Liver (tissue), 10 donors: ENCODE measurements at places on chromosomes 1 and 21. TPM values are rescaled to one million over a fixed set of nuclear protein-coding genes. Genes with fewer than 3 reads are reported as not detected.

GRCh38 chr1:170041423-170042192 lies 32.9 kb downstream of the KIFAP3 start:
- DNase-seq = no peak

DNA sequence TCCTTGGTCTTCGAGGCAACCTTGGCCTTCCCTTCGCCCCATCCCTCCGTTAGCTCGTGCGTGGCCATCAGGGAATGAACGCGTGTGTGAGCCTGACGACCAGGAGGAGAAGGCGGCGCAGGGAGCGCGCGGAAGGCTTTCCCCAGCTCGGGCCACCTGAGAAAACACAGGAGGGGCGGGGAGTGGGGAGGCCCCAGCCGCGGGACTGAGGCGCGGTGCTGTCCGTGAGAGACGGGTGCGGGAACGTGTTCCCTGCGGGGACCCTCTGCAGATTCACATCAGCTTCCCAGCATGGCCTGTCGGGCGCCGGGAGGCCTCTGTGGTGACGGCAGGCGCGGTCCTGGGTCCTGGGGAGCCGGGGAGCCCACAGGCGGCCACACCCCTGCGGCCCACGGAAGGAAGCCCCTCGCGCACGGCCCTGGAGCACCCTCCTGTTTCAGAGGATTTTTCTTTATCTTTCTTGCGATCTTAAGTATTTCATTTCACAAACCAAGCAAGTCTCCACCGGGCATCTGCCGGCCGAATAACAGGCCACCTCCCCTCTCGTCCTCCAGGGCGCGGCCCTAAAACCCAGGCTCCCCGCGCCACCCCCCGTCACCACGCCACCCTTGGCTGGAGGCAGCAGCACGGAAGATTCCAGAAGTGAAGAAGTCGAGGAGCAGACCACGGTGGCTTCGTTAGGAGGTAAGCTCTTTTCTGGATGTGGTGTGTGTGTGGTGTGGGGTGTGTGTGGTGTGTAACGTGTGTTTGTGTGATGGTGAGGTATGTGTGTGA lies 66.3 kb downstream of the SLC19A1 start:
- no peak for DNase-seq

- DNase-seq = no peak
Measured at GRCh38 chr1:240854367-240854766, 242.4 kb upstream of the GREM2 start.

- DNase-seq = no peak
Measured at GRCh38 chr21:41236352-41236973, 68.5 kb downstream of the BACE2 start.

The GJC2 gene
- 0.79 TPM for total RNA-seq

The SPRR1B gene
- total RNA-seq = not detected

DNA sequence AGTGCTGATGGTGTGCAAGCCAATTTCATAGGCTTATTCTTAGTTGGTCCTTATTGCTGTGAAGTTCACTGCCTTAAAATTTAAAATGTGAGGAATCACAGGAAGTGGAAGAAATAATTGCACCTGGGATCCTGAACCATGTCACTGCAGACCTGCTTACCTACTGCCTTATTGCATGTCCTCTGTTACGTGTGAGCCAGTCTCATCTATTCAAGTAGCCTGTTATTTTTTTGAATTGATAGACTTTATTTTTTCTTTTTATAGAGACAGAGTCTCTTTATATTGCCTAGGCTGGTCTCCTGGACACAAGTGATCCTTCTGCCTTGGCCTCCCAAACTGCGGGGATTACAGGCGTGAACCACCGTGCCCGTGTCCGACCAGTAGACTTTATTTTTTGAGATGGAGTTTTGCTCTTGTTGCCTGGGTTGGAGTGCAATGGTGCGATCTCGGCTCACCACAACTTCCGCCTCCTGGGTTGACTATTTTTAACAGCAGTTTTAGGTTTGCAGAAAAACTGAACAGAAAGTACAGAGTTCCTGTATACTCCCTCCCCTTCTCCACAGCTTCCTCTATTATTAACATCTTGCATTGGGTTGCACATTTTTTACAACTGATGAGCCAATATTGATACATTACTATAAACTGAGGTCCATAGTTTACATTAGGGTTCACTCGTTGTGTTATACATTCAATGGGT lies 14.0 kb upstream of the DISC1 start:
- no peak for DNase-seq

The ALX3 gene
- not detected for total RNA-seq
